Right ventricle myocardium superior (tissue), 1 donor: ENCODE measurements at places on chromosomes 2 and 18. TPM values are rescaled to one million over a fixed set of nuclear protein-coding genes. Genes with fewer than 3 reads are reported as not detected.

ECEL1 gene
- total RNA-seq: not detected

SLC35F6 gene
- 18.3 TPM for total RNA-seq

GPC1 gene
- total RNA-seq: 154 TPM

SIX2 gene
- total RNA-seq: 0.65 TPM

FEV gene
- total RNA-seq: not detected

GKN2 gene
- not detected for total RNA-seq

GULP1 gene
- total RNA-seq: 4.6 TPM

C2orf15 gene
- 0.22 TPM for total RNA-seq

SPHKAP gene
- 113 TPM for total RNA-seq

SERPINB10 gene
- not detected for total RNA-seq

GPR17 gene
- total RNA-seq: not detected

DNA sequence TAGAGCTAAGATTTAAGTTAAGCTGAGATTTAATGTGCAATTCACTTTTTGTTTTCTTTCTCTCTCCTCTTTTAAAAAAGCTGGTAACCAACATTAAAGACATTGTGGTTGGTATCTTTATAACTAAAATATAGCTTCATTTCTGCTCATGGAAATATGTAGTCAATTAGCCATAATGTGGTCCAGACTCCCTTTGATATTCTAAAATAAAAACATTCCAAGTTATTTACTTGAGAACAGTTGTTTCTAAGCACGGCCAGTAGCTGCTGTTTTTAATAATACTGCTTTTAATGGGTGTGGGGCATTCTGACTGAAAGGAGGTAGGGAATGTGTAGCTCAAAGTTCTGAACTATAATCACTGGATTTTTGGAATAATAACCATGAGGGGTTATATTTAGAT is 183.3 kb upstream of the FBXO11 start:
- no peak for DNase-seq

- no peak for DNase-seq
These were observed 74.1 kb downstream of the CABYR start for GRCh38 chr18:24212939-24213338.

DNA sequence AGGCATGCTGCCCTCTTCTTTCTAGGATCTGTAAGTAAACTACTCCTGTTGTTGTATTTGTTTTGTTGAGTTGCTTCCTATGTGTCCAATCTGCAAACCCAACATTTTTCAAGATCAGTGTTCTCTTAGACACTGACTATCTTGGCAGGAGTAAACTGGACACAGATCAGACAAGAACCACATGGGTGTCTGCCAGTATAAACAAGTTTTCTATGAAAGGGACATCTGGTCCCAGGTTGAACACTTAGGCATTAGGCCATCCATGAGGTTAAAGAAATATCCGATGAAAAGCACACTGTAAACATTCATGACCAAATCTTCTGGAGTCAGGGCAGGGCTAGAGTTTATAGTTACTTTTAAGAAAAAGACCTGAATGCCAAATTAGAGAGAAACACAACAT is 441.8 kb downstream of the NYAP2 start:
- DNase-seq: no peak

DNA sequence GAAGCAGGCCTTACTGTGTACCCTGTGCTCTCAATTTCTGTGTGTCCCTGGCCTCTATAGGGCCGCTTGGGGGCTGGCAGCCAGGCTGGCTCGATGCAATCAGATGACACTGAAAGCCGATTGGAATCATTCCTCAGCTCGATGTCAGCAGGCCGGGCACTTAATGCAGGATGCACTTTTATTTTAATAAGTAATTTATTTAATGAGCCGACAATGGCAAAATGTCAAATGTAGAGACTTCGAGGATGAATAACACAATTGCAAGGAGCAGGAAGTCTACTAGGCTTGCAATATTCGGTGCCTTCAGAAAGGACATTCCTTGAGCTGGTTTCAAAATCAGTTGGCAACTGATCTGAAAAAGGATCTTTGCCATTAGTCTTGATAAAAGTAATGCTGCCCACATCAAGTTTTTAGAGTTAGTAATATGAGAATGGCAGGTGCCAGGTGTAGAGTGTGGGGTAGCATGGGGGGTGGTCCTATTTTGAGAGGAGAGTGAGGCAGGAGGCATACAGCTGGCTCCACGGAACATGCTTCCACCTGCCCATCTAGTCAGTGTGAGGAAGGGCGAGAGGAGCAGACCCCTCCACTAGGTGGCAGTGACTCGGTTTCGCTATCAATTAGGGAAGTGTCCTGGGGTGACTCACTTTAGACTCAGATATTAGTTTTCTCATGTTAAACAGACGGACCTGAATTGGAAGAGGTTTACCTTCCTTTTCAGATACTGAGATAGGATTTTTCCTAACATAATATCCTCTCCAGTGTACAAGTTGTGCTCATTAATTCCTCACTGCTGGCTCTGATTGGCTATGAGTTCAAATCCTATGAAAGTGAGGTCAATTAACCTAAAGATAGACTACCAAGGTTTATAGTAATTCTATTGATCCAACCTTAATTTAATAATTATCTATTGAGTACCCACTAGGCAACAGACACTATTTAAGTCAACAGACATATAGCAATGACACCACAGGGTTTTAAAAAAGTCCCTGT is 80.9 kb downstream of the NABP1 start:
- no peak for DNase-seq

GRCh38 chr2:46824611-46825010 is 91.0 kb downstream of the MCFD2 start:
- no peak for DNase-seq

DNA sequence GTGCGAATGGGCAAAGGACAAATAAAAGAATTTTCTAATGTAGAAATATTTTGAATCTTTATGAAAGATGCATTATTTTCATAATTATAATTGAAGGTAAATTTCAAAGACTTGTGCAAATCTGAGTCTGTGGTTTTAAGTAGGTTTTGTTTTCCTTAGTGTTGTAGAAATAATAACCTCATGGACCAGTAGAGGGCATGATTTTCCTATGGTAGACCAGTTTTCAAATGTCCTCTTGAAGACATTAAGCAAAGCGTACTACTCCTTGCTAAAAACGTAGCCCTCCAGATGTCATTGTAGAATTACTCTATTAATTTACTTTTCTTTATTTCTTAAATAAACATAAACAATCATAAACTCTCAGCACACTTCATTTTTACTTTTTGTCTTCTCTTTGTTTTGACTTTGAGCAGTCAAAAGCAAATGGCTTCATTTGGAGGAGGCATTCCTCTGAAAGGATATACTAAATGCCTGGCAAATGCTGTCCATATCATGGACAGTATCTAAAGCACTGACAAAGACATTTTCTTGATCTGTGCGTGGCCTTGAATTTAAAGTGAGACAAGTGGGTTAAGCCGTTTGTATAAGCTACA is 85.8 kb upstream of the FAM237A start:
- no peak for DNase-seq

DNA sequence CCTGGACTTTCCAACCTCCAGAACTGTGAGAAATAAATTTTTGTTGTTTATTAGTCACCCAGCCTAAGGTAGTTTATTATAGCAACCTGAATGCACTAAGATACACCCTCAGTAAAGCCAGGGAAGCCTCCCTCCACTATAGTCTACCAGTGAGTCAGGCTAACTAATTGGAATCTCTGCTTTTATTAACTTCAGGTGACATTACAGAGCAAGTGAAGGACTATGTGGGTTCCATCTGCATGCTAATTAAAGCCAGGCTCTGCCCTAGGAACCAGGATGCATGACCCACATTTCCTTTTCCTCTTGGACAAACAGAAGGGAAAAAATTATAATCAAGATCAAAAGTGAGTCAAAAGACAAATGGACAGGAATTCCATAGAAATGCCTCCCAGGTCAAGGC is 56.1 kb downstream of the ZC3H8 start:
- no peak for DNase-seq

GRCh38 chr2:234006501-234006900 is 44.0 kb upstream of the SPP2 start:
- DNase-seq: no peak

DNA sequence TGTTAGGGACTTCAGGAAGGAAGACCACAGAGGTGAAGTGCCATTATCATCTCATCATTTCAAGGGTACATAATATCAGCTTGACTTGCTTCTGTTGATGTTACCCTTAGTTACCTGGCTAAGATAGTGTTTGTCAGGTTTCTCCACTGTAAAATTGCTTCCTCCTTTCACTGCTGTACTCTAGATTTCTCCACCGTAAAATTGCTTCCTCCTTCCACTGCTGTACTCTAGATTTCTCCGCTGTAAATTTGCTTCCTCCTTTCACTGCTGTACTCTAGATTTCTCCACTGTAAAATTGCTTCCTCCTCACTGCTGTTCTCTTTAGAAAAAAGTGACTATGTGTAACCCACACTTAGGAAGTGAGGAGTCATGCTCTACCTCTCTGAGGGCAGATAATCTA is 1460.3 kb downstream of the SUCLG1 start:
- DNase-seq: no peak

GRCh38 chr18:38305961-38306360 is 740.4 kb upstream of the CELF4 start:
- no peak for DNase-seq

DNA sequence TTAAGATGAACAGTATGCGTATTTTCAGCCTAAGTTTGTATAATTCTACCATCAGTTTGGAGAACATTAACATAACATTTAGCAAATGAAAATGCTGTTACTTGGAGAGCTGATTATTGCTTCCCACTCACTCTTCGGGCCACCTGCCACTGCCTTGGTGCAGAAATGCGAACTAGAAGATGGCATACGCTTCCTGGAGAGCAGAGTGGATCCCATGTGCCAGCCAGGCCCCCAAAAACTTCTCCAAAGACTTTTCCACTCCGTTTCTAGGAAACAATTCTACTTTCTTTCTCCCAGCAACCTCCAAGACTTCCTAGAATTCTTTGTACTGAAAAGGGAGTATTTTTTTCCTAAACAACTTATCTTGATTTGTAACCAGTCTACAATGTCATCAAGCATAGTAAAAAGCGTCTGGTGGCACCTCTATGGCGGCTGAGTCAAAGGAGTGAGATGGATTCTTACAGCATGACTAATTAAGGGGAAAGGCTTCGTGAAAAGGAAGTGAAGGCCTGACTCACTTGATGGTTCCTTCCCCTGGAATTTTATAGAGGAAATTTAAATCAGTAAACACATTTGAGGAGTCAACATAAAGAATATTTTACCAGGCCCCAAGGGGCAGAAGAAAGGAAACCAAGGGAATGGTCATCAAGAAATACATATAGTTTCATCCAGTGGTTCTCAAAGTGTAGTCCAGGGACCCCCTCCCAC is 36.6 kb downstream of the FEZ2 start:
- no peak for DNase-seq

DNA sequence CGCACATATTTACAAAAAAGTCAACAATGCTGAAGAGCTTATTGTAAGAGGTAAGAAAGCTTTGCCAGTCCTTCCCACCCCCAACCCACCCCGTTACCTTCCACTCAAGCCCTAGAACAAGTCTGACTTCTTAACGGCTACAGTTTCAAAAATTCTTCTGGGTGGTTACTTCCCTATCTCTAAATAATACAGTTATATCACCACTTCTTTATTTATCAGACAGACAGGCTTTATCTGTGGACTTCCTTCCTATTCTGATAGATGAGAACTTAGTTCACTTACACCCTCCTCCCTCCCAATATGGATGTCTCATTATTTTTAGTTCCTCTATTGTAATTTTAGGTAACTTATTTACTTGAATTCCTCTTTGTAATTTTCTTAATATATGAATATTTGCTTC is 26.7 kb upstream of the ACTR3 start:
- DNase-seq: no peak

- DNase-seq: no peak
These were observed 15.9 kb downstream of the DYM start for GRCh38 chr18:49444581-49444980.

DNA sequence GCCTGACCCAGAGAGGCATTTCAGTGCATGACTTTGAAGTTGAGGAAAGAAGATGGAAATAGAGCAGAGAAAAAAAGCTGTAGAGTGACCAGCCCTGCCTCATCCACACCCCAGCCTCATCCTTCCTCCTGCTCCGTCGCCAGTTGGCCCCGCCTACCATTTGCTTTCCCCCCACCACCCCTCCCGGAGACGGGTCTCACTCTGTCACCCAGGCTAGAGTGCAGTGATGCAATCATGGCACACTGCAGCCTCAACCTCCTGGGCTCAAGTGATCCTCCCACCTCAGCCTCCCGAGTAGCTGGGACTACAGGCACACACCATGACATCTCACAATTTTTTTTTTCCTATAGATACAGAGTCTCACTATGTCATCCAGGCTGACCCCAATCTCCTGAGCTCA is 200.8 kb downstream of the EPHA4 start:
- no peak for DNase-seq

DNA sequence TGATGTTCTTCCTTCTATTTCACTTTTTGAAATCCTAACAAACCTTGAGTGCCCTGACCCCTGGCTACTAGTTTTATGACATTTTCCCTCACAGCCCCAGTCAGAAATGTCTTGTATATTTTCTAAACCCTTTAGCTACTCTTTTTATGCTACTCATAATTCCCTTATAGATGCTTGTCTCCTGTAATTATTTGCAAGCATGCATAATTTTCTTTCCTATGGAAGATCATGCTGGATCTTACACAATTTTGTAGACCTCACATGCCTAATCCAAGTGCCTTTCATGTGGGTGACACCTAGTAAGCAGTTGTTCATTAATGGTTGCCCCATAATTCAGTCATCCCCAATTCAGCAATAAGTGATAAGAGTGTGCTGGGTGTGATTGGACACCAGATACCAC is 6.9 kb downstream of the GPD2 start:
- no peak for DNase-seq

GRCh38 chr18:76979906-76980305 is 152.7 kb downstream of the MBP start:
- no peak for DNase-seq

DNA sequence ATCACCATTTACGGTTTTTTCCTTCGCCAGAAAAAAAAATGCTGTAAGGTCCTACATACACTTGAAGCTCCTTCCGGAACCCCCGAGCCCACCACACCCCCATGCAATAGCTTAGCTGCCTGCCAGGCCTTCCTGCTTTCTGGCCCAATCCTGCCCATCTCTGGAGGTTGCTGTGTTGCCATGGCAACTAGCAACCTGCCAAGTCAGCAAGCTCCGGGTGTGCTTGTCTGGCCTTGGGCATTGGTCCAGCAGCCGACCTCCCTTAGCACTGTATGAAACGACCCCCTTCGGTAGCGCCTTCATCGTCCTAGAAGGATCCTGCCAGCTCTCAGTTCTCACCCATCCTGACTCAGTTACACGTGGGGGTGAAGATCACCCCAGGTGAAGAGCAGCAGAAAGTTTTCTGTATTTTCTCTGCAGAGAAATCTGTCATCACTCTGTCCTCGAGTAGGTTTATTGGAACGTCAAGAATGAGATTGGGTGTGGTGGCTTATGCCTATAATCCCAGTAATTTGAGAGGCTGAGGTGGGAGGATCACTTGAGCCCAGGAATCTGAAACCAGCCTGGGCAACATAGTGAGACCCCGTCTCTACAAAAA is 47.4 kb upstream of the MTCL1 start:
- DNase-seq: no peak

- peak; percentile 56 for DNase-seq
These were observed 9.4 kb upstream of the GBX2 start for GRCh38 chr2:236177604-236177966.
